Endodermal cell (in vitro differentiated cells): ENCODE measurements at places on chromosomes 3 and 15.

- peak; percentile 72 for DNase-seq
These were observed at the start of gene CPNE9 for GRCh38 chr3:9703736-9704346. CPNE9 (plus strand) TSS chr3:9703833; CDS start chr3:9703997, 164 bp downstream.

DNA sequence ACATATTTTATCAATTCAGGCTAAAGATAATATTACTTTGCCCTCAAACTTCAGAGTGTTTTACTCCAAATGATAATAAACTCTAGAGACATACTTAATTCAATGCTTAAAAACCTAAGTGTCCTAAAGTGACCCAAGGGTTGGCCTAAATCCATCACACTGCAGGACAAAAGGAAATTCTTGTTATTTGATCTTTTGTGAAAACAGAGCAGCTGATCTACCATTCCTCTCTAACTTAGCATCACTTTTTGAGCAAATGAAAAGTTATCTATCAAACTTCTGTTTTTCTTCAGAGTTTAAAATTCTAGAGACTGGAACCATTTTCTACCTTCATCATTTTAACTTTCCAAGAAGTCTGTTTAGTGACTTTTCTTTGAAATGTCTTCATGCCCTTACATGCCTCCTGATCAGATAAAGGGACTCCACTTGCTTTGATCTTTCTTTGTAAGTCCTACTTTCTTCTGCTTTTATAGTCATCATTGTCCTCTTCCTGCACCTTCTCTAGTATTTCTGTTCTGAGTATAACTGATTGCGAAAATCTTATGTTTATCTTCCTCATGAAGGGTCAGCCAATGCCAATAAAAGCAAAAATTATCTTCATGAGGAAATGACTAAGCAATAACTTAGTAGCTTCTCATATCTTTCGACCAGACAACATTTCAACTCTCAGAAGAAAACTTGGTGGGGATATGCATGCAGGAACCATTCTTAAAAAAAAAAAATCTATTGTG is 378.7 kb upstream of the TGFBR2 start:
- no peak for DNase-seq

DNA sequence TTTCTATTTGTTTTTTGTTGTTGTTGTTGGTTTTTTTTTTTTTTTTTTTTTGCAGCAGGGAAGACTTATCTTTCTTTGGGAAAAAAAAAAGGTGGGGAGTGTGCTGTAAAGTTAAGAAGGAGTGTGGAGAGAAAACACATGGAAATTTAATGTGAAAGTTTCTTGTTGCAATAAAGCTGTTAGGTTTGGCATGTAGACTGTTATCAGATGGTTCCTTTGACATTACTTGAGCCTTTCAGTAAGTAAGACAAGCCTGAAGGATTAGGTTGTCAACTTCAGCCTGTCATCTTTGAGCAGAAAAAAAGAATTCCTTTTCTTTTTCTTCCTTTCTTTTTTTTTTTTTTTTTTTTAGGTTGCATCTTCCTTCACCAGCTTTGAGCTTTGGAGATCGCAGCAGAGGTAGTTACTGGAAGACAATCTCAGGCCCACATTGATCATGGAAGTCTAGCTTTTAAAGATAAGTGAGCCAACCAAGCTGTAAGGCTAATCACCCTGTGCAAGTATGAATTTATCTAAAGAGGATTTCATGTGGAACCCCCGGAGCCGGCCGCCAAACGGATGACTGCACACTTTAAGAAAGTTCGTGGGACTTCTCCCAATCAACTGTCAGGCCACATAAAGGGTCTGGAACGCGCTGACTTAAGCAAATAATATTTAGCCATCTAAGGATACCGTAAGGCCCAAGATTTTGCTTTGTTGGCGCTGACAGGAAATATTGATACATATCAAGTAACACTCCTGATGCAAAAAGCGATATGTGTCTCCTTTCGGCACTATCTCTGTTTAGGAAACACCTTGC is 1040.1 kb upstream of the NR2F2 start:
- no peak for DNase-seq

GRCh38 chr3:122295266-122296062 is 29.6 kb upstream of the CSTA start:
- no peak for DNase-seq

DNA sequence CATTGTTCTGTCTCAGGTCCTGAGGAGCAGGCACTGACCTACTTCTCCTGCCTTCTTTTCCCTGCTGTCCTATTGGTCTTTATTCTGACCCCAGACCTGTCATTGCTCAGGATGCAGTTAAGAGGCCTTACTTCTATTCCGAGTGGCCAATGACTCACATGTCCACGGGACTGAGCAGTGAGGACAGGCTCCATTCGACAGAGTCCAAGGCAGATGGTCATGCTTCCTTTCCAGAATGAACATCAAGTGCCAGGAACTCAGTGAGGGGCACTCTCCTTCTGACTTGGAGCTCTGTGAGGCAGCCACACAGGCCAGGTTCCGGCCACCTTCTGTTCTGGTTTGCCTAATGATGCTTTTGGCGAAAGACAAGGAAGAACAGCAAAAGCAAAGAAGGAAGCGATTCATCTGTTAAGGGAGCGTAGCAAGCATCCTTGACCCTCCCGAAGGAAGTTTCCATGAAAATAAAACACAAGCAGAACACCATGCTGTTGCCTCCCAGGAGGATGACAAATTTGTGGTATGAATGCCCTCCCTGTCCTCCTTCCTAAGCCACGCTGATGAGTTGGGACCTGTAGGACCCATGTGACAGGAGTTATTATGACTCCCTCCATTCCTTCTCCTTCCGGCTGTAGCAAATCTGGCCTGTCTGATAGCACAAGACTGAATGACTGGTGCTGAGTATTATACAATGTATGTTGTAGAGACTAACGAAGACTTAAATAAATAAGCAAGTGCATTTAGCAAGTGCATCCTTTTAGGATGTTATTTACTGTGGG is 14.4 kb upstream of the TPRG1 start:
- DNase-seq = no peak

DNA sequence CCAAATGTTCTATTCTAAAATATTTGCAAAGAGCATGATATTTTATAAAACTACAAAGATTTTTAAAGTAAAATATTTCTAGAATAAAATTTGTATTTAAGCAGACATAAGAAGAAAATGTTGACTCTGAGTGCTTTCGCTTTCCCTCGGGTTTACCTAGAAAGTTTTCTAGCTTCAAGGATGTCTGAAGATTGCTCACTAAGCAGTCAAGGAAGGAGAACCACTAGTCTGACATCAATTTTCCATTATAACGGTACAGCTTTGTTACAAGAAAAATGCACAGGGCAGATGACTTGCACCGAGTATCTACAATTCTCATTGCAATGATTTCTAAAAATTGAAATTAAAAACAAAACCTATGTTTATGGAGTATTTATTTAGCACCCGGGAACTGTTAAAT is 14.2 kb downstream of the GPR15 start:
- DNase-seq = no peak

DNA sequence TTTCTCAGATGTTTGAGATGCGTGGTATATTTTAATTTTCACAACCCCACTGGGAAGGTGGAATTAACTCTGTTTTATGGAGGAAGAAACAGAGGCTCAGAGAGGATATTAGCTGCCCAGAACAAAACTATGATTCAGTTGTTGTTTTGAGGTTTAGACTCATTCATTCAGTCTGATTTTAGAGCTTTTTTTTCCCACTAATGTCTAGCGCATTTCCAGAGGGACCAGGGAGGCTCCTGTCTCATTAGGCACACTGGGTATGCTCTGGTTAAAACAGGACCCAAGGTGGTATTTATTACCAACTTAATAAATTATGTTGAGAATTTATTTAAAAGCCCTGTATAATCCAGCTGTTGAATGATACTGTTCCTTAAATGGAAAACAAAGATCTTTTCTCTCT is 272.0 kb upstream of the RGMA start:
- DNase-seq = peak; percentile 12

DNA sequence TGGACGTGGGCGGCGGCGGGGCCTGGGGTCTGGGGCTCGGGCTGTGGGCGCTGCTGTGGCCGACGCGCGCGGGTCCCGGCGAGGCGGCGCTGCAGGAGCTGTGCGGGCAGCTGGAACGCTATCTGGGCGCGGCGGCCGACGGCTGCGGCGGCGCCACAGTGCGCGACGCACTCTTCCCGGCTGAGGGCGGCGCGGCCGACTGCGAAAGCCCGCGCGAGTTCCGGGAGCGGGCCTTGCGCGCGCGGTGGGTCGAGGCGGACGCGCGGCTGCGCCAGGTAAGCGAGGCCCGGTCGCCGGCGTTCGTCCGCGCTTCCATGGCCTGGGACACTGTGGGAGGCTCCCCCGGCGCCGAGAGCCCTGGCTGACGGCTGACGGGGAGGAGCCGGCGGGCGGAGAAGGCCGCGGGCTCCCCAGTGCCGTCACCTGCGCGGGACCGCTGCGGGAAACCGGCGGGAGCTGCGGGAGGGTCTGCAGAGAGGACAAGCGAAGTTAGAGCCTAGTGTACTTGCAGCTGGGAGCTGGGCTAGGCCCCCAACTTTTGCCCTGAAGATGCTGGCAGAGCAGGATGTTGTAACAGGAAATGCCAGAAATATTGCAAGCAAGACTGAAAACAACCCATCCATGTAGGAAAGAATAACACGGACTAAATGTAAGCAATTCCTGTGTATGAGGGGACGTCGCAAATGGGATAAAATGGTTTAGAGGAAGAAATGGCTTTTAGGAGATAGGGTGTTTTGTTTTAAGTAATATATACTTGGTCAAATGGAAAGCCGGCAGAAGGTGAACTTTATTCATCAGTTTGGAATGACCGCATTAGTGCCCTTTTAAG is 847 bp downstream of the WHAMM start:
- peak; percentile 78 for DNase-seq

GRCh38 chr15:41493205-41493901 is at the start of gene ITPKA:
ITPKA (plus strand) TSS chr15:41493874; CDS start chr15:41493928, 54 bp downstream.
- DNase-seq = peak; percentile 91

DNA sequence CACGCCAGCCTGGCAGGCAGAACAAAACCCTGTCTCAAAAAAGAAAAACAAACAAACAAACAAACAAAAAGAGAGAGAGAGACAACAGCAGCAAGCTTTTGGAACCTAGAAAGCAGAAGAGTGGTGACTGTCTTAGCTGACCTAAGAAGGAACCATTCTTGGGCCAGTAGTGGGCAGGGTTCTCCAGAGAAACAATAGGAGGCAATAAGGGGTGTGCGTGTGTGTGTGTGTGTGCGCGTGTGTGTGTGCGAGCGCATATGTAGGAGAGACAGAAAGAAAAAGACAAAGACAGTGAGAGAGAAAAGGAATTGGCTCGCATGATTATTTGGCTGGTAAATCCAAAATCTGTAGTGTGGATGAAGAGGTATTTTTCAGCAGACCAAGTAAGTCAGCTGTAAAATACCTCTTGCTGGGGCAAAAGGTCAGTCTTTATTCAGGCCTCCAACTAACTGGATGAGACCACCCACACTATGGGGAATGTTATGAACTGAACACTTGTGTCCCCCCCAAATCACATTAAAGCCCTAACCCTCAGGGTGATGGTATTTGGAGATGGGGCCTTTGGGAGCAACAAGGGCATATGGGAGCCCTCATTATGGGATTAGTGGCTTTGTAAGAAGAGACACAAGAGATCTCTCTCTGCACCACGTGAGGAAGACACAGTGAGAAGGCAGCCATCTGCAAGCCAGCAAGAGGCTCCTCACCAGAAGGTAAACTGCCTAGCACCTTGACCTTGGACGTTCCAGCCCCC is 15.1 kb upstream of the BLM start:
- DNase-seq = no peak

- no peak for DNase-seq
These were observed 42.0 kb upstream of the ATP10A start for GRCh38 chr15:25905140-25905539.

DNA sequence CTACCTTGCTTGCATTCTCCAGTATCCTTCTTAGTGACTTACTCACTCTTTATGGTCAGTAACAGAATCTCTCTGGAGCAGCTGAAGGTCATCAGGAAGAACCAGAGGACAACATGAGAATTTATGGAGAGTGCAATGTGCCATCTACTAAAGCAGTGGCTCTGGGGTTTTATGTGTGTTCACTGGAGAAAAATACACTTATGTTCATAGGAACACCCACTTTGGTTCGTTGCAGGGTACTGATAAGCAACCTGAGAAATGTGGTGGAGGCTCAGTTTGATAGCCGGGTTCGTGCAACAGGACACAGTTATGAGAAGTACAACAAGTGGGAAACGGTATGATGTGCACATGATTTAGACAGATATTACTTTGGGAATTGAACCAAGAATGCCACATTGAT is 12.8 kb downstream of the CPB1 start:
- no peak for DNase-seq

GRCh38 chr3:17021614-17022013 is 136.9 kb downstream of the PLCL2 start:
- no peak for DNase-seq

- no peak for DNase-seq
These were observed 303.1 kb upstream of the SEMA6D start for GRCh38 chr15:47414207-47414606.

DNA sequence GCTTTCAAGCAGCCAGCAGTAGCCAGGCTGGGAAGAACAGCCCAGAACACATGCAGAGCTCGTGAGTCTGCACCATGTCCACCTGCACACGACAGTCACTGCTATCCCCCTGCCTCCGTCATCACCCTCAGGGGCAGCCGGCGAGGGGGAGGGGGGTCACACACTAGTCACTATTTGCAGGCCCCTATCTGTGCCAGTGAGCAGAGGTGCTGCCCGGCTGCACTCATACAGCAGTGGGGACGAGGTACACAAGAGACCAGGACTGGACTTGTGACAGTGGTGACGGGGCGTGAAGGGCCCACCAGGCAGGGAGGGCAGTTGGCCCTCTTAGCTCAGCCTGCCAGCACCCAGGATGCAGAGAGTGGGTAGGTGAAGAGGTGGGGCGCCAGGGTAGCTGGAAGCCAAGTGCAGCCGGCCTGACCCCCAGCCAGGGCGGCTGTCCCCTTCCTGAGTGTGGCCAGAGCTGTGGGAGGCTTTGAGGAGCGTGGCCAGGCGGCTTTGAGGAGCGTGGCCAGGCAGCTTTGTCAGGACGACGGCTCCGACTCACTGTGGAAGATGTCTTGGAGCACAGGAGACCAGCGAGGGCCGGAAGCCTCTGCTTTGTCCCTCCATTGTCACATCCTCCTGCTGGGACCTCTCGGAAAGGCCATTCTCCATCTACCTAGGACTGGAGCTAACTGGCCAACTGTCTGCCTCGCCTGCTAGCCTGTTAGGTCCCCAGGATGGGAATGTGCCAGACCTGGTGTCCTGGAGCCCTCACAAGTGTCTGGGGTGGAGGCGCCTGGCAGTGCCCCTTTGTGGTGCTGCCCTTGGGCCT is 52.1 kb upstream of the FGD5 start:
- DNase-seq = peak; percentile 38

DNA sequence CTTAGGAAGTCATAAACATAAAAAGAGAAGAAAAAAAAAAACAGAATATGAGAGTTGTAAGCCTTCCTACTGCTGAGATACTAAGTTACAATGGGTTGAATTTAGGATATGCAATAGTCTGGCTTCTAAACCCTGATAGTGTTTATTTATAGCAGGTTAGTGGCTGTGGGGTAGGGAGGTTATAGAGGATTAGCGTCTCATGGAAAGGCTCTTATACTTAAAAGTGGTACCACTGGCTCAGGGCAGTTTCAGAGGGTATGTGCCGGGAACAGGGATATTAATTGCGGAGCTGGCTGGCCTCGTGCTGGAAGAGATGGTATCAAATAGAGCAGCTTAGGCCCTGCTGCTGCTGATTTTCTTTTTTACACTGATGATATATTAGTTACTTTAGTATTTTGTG is 60.8 kb downstream of the PFN2 start:
- no peak for DNase-seq

- no peak for DNase-seq
These were observed 34.6 kb downstream of the CTSH start for GRCh38 chr15:78910271-78910670.

- DNase-seq = no peak
These were observed 1602.1 kb downstream of the SI start for GRCh38 chr3:163476179-163476578.

- DNase-seq = no peak
These were observed 9.9 kb upstream of the EPB42 start for GRCh38 chr15:43230640-43231115.

GRCh38 chr3:22858486-22858885 is 344.6 kb upstream of the UBE2E2 start:
- no peak for DNase-seq
